C1 segment of cervical spinal cord (tissue), 14 donors: ENCODE measurements at places on chromosomes 5 and 9.

DNA sequence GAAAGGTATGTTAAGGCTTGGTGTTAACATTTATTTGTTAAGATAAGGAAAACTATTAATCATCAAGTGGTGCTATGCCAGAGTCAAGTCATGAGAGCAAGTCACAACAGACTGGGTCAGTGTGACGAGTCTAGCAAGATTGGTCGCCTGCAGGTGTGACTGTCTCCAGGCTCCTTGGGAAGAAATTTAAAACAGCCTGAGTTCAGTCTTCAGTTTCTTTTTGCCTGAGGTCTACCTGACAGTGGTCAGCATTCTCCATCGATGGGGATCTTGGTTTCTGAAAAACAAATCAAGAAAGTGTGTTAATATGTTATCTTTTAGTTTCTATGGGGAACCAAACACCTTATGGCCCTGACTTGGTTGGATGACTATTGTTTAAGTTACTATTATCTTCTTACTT lies 56.3 kb downstream of the CETN3 start:
- DNase-seq = no peak

GRCh38 chr5:31811210-31811609 lies 172.3 kb downstream of the PDZD2 start:
- DNase-seq = no peak

DNA sequence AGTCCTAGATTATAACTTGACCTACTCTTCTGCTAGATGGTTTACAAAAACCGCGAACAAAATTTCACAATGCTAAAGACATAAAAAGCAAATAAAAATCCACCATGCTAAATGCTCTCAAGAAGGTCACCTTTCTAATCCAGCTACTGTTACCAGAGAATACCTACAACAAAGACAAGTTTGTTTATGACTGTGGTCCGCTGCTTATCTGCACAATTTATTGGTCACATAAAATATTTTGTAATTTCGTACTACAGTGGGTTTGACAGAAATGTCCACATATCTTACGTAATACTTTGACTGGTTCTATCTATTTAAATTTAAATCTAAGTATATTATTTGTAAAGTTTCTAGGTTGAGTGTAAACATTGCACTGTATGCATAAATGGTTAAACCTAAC lies 257.6 kb upstream of the ZNF608 start:
- DNase-seq = no peak

GRCh38 chr9:31588006-31588405 lies 796.4 kb upstream of the ACO1 start:
- no peak for DNase-seq

GRCh38 chr5:1551426-1552301 lies 27.9 kb upstream of the LPCAT1 start:
- DNase-seq = no peak

- no peak for DNase-seq
These were observed 154.8 kb downstream of the ADAMTS6 start for GRCh38 chr5:65326922-65327321.

- no peak for DNase-seq
These were observed 30.2 kb upstream of the SLCO6A1 start for GRCh38 chr5:102529031-102529430.

DNA sequence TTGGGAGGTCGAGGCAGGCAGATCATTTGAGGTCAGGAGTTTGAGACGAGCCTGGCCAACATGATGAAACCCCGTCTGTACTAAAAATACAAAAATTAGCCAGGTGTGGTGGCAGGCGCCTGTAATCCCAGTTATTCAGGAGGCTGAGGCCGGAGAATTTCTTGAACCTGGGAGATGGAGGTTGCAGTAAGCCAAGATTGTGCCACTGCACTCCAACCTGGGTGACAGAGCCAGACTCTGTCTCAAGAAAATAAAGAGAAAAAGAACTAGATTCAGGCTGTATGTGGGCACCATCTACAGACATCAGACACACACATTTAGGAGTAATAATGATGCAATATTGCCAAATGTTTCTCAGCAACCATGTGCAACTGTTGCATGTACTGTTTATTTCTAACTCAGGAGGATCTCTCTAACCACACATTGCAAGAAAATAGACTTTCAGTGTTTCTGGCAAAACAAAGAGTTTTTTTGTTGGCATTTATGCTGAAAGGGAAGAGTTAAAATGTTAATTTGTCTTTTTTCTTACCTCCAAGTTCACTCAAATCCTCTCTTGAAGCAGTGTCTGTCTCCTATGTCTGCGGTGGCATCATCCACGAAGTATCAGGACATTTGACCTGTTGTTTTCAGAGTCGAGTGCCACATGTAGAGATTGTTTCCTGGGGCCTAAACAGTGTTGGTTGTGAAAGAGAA lies 5.1 kb upstream of the ORM1 start:
- no peak for DNase-seq

DNA sequence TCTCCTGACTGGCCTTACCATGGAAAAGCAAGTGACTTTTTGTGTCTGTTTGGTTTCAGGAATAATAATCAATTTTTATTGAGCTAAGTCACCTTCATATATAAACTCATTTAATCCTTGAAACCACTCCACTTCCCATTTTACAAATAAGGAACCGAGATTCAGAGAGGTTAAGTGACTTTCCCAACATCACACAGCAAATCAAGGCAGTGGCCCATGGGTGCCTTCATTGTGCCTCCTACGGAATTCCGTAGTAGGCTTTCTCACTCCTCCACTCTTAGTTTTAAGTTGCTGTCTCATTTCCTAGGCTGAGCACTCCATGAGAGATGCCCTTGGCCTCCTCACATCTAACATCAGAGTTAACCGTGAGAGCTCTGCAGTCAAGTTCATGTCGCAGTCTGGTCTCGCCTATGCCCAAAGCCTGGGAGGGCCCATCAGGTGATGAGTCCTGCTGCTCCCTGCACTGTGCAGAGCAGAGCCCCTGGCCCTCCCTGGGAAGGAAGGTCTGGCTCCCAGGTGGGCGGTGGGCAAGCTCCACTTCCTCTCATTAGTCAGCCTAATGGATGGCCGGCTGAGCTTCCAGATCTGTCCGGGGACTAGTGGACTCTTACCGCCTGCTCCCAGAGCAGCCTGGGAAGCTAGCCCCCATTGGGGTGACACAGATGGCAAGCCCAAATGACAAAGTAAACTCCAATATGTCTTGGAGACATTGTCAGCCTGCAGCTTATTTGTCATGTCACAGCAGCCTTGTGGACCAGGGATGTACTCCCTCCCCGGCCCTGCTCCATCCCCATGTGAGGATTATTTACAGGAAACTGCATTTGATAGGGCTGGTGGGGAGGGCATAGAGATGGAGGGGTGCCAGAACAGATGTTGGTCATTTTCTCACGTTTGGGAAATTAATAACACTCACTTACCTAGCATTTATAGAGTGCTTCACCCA lies 123.4 kb downstream of the MVB12B start:
- no peak for DNase-seq

DNA sequence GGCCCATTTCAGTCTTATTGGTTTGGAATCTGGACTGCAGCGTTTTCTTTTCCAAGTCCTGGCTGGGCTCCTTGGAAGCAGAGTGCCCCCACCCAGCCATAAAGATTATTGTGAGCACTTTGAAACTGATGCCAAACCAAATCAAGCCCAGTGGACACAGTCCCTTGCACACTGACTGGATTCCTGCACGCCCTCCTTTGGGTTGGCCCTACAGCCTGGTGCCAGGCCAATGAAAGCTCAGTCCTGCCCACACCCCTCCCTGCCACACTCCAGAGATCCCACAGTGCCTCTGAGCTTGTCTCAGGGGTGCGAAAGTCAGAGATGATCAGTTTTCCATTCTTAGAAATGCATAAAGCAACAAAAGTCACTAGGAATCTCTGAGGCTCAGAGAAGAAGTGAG lies 181.9 kb downstream of the CETN3 start:
- no peak for DNase-seq

DNA sequence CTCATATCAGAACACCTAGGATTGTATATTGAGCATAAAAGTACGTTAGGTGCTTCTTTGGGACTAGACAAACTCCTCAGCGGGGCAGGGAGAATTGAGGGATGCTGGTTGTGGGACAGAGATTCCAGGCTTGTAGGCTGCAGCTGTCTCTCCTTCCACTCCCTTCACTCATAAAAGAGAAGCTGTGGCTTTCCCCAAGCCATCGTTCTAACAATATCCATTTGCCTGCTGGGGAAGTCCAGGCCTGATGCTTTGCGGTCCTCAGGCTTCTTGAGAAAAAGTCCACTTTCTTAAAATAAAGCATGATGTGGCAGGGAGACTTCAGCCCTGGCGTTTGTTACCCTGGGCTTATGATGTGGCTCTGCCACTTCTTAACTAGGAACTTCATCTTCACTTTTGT lies 129.3 kb upstream of the OSMR start:
- no peak for DNase-seq

GRCh38 chr9:134034215-134035040 lies 9.1 kb downstream of the BRD3OS start:
- DNase-seq = no peak

DNA sequence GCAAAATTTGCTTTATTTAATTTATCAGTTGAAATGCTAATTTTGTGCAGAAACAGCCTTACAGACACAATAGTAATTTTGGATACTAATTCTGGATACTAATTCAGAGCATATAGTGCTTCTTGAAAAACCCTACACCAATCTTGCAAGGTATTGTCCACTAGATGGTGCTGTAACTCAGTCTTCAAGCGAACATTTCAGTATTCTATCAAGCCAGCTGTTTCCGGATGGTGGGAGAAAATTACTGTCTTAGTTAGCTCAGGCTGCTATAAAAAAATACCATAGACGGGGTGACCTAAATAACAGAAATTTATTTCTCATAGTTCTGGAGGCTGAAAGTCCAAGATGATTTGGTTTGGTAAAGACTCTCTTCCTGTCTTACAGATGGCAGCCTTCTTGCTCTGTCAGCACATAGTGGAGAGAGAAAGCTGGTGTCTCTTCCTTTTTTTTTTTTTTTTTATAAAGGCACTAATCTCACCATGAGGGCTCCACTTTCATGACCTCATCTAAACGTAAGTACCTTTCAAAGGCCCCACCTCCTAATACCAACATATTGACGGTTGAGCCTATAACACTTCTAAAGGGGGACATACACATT lies 1306.5 kb upstream of the CDH9 start:
- no peak for DNase-seq

- DNase-seq = no peak
These were observed 106.1 kb upstream of the CDH9 start for GRCh38 chr5:27144456-27144855.

GRCh38 chr5:137365126-137365865 lies 133.8 kb downstream of the SPOCK1 start:
- no peak for DNase-seq

DNA sequence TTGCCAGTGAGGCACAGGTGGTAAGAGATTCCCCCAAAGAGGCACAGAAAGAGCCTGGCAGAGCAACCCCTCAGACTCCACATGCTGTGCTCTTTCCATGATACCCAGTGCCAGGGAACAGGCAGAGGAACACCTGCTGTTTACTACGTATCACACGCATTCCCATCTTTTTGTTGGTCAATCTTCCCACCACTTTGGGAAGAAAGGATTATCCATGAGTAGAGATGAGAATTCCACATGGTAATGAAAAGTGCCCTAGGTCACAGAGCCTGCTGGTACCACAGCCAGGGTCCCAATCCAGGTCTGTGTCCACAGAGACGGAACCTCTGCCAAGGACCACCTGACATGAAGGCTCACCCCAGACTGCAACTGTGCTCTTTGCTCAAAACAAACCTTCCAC lies 86.6 kb downstream of the LHFPL2 start:
- DNase-seq = no peak

GRCh38 chr5:135190416-135191083 lies 156.5 kb upstream of the PITX1 start:
- DNase-seq = no peak

GRCh38 chr9:15221746-15222145 lies 85.3 kb downstream of the TTC39B start:
- DNase-seq = no peak

DNA sequence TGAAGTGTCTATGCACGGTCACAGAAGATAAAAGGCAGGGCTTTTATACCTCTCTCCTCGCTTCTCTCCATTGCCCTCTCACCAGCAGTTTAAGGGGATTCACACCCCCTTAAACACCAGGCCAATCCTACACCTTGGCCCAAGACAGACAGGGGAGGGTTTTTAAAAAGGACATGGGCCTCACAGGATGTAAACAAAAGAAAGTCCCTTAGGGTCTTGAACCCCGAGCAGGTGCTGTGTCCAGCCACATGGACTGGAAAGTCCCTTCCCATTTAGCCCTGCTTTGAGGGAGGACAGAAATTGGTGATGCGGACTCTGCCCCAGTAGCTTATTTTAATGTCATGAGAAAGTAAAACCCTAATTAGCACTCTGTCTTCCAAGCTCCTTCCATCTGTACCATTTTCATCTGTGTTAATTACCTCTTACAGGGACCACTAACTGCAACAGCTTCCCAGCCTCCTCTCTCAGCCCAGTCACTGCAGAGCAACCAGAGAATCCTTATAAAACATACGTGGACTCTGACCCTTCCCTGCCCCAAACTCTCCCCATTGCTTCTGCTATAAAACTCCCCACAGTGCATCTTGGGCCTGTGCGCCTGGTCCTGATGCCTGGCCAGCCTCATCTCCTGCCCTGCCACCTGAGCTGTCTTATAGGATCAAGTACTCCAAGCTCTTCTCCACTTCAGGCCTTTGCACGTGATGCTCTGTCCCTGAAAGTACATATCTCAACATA lies 16.7 kb downstream of the WHRN start:
- no peak for DNase-seq

- no peak for DNase-seq
These were observed 614.1 kb upstream of the CDH9 start for GRCh38 chr5:27652505-27652904.

DNA sequence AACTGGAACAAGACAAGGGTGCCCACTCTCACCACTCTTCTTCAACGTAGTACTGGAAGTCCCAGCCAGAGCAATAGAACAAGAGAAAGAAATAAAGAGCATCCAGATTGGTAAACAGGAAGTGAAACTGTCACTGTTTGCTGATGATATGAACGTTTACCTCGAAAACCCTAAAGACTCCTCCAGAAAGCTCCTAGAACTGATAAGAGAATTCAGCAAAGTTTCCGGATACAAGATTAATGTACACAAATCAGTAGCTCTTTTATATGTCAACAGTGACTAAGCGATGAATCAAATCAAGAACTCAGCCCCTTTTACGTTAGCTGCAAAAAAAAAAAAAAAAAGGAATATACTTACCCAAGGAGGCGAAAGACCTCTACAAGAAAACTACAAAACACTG lies 306.6 kb downstream of the PLK2 start:
- no peak for DNase-seq

DNA sequence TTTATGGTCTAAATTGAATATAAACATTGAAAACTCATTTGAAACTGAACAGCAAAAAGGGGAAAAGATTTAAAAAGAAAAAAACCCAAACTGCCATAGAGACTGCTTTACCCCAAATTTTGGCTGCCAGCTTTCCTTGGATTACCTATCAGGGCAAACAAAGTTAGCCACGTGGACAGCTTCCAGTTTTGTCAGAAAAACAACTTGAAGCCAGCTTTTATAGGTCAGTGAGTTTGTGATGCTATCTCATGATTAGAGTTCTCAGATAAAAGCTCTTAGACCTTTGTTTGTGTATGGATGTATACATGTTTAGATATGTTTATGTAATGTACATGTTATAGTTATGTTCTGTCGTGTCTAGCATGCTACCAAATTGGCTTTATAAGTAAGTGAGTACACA lies 16.1 kb downstream of the FBP2 start:
- DNase-seq = no peak
